ENCODE measurements at places on chromosomes 4 and X.

DNA sequence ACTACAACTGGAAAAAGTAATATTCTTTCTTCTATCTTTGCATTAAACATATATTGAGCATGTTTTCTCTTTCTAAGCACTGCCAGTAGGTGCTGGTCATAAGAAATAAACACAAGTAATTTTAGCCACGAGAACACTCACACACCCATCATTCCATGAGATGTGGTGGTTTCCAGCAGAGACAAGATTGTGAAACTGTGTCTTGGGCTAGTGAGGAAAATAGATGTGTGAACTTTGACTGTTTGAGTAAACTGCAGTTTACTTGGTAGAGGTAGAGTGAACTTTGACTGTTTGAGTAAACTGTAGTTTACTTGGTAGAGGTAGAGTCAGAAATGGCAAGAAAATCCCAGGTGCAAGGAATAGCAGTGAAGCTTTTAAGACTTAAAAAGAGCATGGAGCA is 300.9 kb upstream of the HS3ST1 start:
- no peak for DNase-seq

DNA sequence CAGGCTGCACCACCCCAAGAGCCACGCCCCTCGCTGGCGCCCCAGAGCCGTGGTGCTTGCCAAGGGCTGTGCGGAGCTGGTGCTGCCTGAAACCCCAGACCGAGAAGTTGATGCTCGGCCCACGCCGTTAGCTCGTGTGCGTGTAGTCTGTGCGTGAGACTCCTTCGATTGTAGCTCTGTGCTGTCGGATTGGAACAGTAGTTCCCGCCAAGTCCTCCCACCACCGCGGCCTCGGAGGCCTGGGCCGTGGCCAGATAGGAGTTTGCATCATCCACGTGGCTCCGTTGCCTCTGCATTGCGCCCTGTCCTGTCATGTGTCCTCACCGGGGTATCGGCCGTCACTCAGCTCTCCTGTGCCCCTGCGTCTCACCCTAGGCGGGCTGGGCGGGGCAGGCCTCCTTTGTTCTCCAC is 24.2 kb downstream of the TNIP2 start:
- no peak for DNase-seq

DNA sequence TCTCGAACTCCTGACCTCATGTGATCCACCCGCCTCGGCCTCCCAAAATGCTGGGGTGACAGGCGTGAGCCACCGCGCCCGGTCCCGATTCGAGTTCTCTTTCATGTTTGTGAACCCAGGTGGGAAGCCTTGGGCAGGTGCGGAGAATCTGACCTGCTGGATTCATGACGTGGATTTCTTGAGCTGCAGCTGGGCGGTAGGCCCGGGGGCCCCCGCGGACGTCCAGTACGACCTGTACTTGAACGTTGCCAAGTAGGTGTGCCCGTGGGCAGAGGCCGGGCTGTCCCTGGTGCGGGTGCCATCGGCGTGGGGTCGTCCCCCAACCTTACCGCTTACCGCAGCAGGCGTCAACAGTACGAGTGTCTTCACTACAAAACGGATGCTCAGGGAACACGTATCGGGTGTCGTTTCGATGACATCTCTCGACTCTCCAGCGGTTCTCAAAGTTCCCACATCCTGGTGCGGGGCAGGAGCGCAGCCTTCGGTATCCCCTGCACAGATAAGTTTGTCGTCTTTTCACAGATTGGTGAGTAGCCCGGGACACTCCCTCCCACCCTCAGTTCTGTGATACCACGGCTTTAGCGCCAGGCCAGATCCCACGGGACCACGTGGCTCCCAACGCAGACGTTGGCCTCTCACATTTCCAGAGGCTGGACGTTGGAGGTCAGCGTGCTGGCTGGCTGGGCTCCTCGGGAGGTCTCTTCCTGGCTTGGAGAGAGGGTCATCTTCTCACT is 15.6 kb downstream of the IL3RA start:
- DNase-seq: no peak

GRCh38 chrX:70456256-70456655 is 11.6 kb downstream of the DLG3 start:
- DNase-seq: no peak

- no peak for DNase-seq
Observed at GRCh38 chr4:183276106-183276505, 44.0 kb downstream of the CLDN22 start.

DNA sequence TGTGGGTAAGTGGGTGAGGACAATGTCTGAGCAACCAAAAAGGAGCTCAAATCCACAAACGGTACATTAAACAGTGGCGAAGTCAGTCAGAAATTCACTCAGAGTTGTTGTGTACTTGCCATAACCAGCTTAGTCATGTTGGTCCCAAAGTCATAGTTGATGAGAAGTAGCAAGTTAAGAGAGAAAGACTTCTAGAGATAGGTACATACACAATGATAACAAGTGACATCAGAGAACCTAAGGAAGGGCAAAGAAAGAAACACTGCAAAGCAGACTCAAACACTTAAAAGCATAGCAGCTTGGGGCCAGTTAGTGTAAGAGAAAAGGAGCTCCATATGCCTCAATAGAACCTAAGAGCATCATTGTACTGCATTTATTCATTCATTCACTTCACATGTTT is 30.2 kb downstream of the DYNLT3 start:
- DNase-seq: no peak

- DNase-seq: no peak
Observed at GRCh38 chrX:130772776-130773143, 130.2 kb downstream of the ENOX2 start.

DNA sequence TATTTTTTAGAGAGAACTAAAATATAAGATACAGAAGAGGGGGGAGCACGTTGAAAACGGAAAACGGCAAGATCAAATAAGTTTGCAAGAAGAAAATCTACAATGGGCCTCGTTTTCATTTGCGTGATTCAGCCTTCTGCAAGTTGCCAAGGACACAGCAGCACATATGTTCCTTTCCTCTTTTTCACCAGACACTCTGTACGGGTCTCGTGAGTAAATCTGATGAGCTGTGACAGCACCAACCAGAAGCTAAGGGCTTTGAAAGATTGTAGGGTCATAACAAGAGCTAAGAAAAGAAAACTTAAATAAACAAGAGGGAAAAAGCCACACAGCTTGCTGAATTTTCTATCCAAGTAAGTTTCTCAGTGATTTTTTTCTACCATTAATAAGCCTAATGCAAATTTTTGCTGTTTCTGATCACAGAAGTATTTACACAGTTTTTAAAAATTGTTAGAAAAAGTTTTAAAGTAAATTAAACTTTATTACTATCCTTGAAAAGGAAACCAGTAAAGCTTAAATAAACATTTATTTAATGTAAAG is 63.4 kb downstream of the SCML2 start:
- no peak for DNase-seq

DNA sequence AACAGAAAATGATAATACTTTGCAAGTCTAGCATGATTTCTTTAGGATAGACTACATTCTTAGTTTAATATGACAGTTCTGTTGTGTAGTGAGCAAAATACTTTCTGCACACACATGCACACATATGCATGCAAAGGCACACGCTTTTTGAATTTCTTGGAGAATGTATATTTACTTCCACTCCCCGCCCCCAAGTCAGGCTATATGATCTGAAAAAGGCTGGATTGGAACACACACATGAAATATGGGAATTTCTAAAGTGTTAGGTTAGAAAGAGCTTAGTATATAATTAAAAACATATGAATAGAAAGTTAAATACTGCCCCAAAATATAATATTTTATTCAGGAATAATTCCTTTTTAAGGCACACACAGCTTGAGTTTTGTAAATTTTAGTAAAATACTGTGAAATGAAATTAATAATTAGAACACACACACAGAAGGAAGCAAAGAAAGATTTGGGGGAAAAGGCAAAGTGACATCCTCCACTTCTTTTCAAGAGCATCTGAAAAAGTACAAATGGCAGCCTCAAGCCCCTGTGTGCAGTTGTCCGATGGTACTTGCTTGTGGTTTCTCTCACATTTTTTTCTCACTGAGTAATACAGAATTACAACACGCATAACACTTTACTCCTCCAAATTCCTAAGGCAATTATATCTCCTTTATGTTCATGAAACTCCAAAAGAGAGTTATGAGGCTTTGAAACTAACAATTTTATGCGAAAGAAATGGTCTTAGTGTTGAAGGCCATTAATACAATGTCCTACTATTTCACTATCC is 228.9 kb upstream of the ETNPPL start:
- DNase-seq: no peak

- DNase-seq: no peak
Observed at GRCh38 chr4:85736571-85736970, 261.6 kb downstream of the ARHGAP24 start.

DNA sequence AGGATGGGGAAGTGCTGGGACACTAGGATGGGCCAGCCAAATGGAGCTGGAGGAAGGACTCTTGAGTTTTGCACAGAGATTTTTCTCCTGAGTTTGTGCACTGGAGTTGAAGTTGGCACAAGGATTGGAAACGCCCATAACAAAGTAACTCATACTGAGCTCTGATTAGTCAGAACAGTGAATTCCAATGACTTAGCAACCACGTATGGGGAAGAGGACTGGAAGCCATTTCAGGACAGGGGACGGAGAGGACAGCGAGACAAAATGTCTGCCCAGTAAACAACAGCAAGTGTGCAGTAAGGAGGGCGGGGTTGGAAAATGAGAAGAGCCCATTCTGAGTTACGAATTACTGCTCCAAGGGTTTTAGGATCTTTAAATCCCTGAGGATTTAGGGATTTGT is 5.9 kb downstream of the RIPPLY1 start:
- no peak for DNase-seq

DNA sequence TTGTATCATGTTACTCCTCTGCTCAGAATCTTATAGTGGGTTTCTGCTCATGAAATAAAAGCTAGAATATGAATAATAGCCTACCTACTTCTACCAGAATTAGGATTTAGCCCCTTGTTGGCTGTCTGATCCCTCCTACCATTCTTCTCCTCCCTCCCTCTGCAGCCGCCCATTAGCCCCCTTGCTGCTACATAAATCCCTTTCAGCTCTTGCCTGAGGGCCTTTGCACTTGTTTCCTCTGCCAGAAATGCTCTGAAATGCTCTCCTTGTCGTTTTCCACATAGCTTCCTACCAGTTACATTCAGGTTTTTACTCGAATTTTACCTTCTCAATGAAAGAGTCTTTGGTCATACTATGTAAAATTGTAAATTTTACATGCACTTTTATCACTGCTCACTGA is 159.2 kb downstream of the ADGRL3 start:
- no peak for DNase-seq

DNA sequence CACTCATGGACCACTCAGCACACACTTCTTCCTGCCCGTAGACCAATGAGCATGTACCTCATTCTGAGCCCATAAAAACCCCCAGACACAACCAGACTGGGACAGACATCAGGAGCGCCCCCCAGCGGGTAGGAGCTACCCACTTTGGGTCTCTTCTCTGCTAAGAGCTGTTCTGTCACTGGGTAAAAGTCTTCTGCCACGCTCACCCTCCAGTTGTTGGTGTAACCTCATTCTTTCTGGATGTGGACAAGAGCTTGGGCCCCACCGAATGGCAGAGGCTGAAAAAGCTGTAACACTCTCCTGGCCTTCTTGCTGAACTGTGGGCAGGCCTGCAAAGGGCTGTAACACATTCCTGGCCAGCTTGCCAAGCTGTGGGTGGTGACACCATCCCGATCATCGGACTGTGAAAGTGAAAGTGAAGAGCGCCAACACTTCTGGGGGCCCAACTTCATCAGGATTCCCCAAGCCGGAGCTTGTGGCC is 137.6 kb downstream of the TECRL start:
- DNase-seq: no peak

GRCh38 chr4:175932116-175932515 is 120.1 kb upstream of the GPM6A start:
- no peak for DNase-seq

DNA sequence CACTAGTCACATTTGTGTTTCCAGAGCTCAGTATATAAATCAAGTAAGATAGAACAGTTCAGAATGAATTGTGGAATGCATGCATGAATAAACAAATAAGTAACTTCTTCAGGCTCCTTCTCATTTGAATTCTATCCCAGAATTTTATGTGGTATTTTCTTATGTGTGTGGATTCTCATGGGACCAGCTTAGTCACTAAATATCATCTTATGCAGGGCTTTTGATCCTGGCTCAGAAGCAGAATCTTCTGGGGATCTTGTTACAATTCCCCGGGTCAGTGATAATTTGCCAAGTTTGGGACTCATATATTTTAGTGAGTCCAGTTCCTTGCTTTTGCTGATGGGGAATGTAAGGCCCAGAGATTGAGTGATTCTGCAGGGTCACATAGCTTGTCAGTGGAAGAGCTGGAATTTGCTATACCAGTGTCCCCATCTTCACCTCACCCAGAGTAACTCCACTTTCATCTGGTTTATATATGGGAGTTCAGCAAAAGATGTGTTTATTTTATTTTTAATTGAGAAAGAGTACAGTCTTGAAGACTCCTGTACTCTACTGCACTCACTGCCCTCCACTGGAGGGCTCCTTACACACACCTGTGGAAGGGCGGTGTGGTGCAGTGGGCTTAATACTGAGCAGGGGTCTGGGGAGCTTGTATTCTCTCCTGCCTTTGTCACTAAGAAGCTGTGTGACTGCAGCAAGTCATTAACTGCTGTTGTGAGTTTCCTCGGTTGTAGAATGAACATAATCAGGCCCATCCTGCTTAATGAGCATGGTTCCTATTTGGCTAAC is 198.2 kb upstream of the CXorf66 start:
- DNase-seq: no peak

DNA sequence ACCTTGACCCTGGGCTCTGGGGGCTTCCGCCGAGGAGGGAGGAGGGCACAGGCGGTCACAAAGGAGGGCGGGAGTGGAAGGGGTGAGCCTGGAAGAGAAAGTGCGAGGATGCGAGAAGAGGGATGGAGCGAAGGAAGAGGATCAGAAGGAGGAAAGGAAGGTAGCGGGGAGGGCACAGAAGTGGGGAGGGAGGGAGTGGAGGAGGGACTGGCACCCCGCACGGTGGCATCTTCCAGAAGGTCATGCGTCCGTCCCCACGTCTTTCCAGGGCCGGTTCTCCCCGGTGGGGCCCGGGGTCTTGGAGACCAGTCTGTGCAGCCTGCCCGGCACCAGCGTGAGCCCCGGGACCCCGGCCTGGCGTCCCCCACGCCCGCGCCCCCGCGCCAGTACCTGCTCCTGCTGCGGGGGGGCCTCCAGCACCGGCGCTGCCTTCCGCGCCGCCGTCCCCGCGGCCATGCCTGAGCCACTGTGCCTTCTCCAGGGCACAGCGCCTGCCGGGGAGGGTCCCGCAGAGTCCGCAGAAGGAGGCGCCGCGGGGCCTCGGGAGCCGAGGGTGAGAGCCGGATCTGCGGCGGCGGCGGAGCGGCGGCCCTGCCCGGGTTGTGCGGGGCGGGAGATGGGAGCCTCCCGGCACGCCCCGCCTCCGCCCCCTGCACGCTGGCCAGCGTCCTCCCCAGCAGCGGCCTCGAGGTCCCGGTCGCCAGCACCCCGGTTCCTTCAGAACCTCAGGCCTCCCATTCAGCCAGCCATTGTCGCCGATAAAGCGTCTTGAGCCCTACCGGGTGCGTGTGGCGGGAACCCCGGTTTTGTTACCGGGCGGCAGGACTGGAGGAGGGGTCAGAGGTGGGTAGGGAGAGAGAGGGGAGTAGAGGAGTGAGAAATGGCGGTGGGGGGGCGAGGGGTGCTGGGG is at the start of gene RNF175:
Gene RNF175, minus strand, starts transcription at position 618 of the 910 bp plus-strand sequence. Its CDS starts 162 bp downstream, at position 456.
- peak; percentile 75 for DNase-seq
